ENCODE measurements at places on chromosomes 12 and 14.

- DNase-seq, result no peak
Measured at GRCh38 chr14:100621806-100622205, 34.6 kb upstream of the BEGAIN start.

DNA sequence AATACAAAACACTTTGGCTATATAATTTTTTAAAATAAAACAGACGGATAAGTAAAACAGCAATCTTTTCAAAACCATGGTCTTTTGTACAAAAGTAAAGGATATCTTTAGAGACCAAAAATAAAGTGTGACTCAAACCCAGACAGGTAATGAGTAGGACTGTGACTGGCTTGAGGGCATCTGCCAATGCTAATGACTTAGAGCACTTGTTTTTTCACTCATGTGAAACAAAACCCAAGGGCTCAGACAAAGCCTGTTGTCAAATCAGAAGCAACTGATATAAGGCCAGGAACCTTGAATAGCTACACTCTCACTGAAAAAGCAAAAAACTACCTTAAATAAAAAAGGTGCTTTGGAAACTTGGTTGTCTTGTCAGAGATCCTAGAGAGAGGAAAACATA, 357.4 kb downstream of the TMEM117 start:
- DNase-seq, result no peak

DNA sequence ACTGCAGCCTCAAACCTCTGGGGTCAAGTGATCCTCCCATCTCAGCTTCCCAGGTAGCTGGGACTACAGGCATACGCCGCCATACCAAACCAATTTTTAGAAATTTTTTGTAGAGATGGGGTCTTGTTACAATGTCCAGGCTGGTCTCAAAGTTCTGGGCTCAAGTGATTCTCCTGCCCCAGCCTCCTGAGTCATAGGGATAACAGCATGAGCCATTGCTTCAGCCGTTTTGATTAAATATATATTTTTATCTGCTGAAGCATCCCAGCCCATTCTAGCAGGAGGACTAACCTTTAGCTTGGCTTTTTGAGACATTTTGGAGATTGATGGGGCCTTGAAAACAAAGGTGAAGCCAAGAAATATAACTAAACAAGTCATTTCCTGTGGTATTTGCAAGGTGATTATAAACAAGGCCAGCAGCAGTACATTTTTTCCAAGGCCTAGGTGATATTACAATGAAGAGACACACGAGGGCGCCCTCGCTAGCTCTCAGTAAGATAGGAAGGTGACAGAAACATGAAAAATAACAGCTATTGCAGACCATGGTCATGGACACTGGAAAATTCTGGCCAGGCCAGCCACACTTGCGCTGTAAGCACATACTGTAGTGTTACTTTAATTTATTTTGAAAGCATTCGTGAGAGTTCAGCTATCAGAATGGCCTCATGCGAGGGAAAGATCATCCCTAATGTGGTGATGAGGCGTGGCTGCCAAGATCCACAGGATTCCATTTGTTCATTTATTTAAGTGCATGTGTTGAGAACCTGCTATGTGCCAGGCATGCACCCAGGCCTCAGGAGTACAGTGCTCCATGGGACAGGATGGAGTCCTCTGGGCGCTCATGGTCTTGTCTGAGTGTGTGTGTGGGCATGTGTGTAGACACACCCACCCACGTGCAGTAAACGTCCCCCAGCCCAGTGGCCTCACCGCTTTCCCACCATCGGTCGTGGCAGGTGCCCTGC, 63.5 kb downstream of the DGLUCY start:
- no peak for DNase-seq

- DNase-seq, result no peak
Measured at GRCh38 chr14:57160333-57160732, 108.4 kb downstream of the EXOC5 start.

DNA sequence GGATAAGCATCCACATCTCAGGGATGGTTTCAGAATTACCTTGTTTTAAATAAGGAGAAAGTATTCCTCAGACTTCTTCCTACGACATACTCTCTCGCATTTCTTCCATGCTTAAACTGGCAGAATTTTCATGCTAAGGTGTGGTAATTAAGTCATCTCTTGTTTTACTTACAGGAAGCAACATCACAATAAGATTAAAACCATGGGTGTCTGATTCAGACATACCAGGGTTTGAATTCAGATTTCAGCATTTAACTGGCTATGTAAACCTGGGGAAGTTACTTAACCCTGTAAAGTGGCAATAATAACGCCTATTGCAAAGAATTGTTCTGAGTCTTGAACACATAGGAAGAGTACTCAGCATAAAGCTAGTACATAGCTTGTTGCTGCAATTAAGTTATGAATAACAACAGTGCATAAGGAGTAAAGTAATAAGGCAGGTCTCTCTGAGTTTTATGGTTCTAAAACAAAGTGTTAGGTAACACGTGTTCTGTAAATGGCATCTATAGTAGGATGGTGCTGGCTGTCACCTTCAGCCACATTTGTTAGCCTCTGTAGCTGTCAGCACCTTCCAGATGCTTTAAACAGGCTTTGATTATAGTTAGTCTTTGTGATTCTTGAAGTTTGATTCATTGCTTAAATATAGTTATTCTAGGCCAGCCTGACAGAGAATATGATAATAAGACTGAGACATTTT, 38.8 kb downstream of the IFT43 start:
- DNase-seq, result no peak

GRCh38 chr14:90797451-90797850, 18.8 kb downstream of the TTC7B start:
- no peak for DNase-seq

Measured in T-helper 2 cell (primary cell).